ENCODE measurements at places on chromosomes 12 and 14.
A peak's percentile ranks its signal among the peaks of the same experiment; 100 is the strongest.

GRCh38 chr12:3596703-3597415, 105.9 kb downstream of the PRMT8 start:
- DNase-seq: no peak

- no peak for DNase-seq
Observed at GRCh38 chr14:91890291-91890749, 23.0 kb upstream of the TC2N start.

DNA sequence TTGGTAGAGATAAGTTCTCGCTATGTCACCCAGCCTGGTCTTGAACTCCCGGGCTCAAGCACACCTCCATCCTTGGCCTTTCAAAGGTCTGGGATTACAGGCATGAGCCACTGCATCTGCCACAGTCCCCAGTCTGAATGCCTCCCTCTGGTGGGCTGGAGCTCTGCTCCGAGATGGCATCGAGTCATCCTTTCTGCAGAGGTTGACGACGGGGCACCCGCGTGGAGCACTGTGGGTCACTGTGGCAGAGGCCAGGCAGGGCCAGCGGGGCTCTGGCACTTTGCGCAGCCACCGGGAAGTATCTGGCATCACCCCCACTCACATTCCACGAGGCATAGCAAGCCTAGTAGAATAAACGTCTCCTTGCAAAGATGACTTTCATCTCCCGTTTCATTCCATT, 163.3 kb upstream of the DIO3 start:
- DNase-seq: no peak

- DNase-seq: no peak
Observed at GRCh38 chr12:88035907-88036289, 6.7 kb upstream of the C12orf50 start.

- no peak for DNase-seq
Observed at GRCh38 chr12:47397664-47398281, 308.1 kb downstream of the RPAP3 start.

GRCh38 chr12:26810330-26810729, 22.7 kb downstream of the ITPR2 start:
- no peak for DNase-seq

DNA sequence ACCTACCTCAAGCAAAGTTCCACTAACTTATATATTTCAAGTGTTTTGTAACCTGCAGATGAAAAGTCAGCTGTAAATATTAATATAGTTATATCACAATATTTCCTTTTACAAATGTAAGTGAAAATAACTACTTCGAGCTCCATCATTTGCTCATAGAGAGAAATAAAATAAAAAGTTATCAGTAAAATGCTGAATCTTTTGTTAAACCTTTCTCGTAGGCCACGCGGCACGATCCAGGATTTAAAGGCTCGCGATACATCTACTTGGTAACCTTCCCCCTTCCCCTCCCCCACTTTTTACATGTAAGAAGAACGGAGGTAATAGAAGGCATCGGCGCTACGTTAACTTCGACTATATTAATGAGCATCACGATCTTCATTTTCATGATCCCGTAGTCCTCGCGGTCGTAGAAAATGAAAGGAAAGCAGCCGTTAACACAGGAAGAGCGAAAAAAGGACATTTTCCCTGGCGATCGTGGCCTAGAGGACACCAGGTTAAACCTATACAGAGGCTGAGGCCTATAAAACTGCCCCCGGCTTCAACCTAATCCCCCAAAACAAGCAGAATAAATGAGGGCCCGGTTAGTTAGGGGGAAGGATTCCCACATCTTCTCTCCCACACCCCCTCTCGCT, 508 bp downstream of the HNRNPC start:
- DNase-seq: no peak

- DNase-seq: no peak
Observed at GRCh38 chr12:97404093-97404492, 58.5 kb upstream of the RMST start.

- no peak for DNase-seq
Observed at GRCh38 chr12:65603438-65604351, 220.6 kb upstream of the HMGA2 start.

DNA sequence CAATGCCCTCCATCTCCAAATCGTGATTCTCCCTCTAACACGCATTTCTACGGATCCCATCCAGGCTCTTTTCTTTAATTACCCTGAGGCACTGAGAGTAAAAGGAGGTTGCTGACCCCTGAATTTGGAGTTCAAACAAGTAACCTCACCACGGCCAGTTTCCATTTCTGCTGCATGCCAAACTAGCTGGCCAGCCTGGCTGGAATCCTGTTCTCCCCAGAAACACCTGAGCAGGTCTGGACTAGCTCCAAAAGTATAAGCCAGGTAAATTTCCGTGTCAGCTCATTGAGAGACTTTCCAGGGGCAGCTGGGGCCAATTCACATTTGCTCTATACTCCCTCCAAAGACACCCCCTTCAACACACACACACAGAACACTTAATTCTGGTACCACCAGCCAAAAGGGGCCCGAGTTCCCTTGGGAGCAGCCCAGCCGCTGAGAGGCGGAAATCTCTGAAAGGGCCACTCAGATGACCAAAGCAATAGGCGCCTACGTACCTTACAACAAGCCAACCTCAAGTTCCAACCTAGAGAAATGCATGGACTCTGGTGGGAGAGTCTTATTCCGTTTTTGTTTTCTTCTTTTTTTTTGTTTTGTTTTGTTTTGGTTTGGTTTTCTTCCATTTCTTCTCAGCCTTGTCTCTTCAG, 131.4 kb downstream of the NDUFA12 start:
- no peak for DNase-seq

- DNase-seq: no peak
Observed at GRCh38 chr12:44874981-44875416, 1.1 kb downstream of the NELL2 start.

GRCh38 chr12:54394281-54394719, 9.8 kb upstream of the ZNF385A start:
- no peak for DNase-seq

DNA sequence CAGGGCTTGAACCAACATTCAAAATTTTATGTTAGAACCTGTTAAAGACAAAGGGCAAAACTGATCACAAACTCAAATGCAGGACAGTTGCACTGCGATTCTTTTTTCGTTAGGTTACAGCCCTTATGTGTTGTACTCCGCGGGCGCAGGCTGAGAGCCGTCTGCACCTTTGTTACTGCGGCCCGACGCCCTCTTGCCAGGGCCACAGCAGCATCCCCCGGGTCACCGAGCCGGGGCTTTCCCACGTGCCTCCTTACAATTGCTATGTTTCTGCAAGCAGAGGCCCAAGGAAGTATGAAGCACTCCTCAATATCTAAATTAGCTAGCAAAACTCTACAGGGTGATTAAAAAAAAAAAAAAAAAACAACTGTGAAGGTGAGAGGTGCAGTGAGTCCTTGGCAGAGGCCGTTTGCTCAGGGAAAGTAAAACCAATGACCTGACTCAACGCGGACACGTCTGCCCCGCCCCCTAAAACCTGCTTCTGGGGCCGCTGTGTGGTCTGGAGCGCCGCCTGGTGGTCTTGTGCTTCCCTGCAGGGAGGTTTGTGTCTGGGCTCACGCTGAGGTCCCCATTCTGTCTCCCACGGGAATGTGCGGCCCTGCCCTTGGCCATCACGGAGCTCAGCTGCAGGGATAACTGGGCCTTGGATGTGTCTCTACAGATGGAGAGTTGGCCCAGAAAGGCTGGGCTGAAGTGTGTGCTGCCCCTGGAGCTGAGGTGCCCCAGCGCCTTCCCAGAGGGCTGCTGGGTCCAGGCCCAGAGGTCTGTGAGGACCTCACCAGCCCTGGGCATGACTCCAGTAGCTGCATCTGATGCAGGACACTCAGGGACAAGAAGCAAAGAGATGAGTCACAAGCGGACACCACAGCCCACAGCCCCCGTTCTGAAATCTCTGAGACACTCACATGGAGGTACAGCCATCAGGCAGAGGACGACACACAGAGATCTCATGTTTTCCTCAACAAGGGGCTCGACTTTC, 418.5 kb downstream of the TMEM121 start:
- DNase-seq: peak; percentile 74

- no peak for DNase-seq
Observed at GRCh38 chr12:38543151-38543550, 226.6 kb downstream of the ALG10B start.

DNA sequence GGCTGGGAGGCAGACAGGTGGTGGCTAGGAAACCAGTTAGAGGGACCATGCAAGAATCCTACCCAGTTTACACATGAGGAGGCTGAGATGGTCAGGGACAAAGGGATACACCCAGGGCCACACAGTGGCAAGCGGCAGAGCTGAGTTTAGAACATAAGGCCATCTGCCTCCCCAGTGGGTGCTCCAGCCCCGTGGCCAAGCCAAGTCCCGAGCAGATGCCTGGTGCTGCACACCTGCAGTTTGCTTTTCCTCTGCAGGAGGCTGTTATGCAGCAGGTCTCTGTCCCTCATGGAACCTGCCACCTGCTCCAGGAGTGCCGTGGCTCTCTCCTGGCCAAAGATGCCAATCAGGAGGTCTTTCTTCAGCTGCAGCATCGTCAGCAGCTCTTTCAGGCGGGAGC, 70.8 kb downstream of the SYNE3 start:
- DNase-seq: no peak

GRCh38 chr14:103501921-103502669, 20.5 kb downstream of the CKB start:
- no peak for DNase-seq

GRCh38 chr14:53979747-53980642, 23.4 kb upstream of the BMP4 start:
- no peak for DNase-seq

DNA sequence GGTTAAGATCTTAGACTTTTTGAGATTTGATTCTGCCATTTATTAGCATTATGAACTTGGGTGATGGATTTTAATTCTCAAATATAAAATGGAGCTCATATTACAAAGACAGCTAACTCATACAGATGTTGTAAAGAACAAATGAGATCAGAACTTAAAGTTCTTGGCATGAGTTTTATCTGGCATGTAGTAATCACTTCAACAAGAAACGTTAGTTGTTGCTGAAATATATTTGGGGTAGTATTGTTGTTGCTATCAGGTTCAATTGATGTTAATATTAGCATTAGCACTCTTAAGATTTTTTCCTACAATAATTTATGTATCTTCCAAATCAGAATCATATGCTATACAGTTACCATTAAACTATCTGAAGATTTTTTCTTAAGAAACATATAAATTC, 71.0 kb downstream of the SLC6A15 start:
- no peak for DNase-seq

- no peak for DNase-seq
Observed at GRCh38 chr14:36161776-36162175, 14.7 kb downstream of the PTCSC3 start.

DNA sequence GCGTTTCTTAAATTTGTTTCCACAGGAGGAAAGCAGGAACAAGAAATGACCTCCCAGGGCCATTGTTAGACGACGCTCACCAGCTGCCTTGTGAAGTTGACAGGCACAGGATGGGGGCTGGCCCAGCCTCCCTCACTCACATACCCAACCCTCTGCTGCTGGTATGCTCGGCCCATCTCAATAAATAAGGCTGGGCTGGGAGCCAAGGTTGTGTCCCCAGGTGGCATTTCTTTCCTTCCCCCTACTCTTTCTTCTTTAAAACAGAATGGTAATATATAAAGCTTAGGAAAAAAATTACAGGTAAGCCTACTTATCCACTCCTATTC, 93.0 kb downstream of the ACTN1 start:
- no peak for DNase-seq

DNA sequence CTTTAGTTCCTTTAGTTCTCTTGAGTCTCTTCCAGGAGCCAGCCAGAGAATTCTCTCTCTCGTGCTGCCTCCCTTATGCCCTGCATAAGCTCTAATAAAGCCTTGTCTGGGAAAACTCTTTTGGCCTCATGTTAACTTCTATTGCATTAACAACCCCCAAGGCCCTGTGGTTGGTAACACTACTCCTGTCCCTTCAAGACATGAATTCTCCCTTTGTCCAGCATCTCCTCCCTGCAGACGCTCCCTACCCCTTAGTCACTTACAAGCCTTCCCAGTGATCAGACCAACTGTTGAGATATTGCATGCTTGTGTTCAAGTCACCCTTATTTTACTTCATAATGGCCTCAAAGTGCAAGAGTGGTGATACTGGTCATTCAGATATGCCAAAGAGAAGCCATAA, 12.1 kb downstream of the LTBR start:
- no peak for DNase-seq

DNA sequence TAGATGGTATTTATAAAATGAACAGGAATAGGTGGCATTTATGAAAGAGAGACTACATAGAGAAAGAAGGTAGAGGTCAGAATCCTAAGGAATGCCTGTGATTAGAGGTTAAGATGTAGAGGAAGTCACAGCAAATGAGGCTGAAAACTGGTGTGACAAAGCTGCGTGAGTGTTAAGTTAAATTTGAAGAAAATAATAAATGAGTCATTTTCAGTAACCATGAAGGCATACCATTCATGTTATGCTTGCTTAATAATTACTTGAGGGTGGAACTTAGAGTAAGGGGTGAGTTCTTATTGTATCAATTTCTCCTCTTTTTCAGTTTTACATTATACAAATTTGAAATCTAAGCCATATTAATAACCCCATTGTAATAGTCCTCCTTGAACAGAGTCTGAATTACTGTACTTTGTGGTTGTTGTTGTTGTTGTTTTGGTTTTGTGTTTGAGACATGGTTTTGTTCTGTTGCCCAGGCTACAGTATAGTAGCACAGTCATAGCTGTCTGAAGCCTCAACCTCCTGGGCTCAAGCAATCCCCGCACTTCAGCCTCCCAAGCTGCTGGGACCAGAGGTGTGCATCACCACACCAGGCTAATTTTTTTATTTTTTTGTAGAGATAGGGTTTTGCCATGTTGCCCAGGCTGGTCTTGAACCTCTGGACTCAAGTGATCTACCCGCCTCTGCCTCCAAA, 761.5 kb downstream of the GALC start:
- DNase-seq: no peak

DNA sequence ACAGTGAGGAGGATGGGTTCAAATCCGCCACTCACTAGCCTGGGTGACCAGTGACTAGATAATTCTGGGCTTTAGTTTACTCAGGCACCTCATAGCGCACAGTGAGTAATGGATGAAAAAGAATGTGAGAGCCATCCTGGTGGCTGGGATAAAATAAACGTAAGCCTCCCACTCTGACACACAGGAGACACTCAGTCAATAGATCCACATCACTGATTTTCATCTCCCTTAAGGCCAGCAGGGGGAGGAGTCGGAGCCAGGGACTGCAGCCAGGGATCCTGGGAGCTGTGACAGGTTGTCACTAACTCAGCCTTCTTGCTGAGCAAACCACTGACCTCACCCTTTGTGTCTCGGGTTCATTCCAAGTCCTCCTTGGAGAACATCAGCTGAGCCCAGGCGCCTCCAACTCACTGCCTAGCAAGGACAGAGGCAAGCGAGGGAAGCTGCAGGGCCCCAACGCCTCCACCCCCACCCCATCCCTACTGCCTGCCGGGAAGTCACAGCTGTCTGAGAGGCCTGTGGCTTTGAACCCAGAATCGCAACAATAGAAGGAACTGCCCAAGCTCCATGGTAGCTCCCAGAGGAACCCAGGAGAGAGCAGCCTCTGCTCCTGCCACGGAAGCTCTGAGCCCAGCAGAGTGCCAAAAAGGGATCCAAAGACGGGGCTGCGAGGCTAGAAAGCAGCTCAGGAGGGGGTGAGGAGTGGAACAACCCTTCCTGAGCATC, 30.7 kb downstream of the PXN start:
- no peak for DNase-seq

Measured in stimulated activated CD4-positive, alpha-beta T cell treated with anti-CD3 and anti-CD28 coated beads, Interleukin-1b, Interleukin-23, amount 100 ng/mL, for 1 hour (primary cell).